ENCODE measurements at places on chromosomes 2 and 18.

GRCh38 chr2:48415836-48416515, 114.0 kb upstream of the STON1 start:
- peak; percentile 13 for DNase-seq

DNA sequence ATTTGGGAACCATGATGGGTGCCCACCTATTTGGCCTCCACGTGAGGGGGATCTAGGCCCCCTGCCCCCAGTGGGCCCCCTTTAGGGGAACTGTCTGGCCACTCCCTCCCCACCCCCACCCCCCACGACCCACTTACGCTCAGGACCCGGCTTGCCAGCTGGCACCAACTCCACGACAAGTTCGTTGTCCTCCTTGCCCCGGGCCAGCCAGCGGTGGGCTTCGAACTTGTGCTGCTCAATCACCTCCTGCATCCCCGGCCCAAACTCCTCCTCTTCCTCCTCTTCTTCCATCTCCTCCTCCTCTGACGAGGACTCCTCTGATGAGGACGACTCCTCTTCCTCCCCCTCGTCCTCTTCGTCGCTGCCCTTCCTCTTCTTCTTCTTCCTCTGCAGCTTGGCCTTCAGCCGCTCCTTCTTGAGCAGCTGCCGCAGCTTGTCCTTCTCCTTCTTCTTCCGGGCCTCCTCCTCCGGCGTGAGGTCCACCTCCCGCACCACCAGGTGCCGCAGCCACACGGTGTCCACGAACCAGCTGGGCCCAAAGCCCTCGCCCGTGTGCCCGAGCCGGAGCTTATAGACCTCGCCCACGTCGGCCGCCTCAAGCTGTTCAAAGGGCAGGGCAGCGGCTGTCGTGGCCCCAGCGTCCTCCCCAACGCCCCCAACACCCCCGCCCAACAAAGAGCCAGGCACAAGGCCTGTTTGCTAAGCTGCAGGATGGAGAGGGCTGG, 96.9 kb downstream of the LOXHD1 start:
- DNase-seq, result no peak

DNA sequence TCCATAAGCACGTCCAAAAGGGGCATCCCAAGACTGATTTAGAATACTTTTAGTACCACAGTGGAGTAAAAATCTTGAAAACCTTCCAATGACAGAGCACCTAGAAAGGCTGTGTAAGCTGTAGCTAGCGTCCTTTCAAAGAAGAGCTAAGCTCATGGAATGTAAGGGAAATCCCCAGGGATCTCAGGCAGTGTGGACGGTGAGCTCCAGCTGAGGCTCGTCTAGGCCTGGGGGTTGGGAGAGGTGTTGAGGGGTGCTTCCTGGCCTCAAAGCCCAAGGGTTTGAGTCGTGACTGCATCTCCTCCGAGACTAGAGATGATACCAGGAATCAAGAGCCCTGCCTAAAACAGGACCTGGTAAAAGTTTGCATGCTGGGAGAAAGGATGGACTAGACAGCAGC, 7.6 kb downstream of the CTIF start:
- no peak for DNase-seq

DNA sequence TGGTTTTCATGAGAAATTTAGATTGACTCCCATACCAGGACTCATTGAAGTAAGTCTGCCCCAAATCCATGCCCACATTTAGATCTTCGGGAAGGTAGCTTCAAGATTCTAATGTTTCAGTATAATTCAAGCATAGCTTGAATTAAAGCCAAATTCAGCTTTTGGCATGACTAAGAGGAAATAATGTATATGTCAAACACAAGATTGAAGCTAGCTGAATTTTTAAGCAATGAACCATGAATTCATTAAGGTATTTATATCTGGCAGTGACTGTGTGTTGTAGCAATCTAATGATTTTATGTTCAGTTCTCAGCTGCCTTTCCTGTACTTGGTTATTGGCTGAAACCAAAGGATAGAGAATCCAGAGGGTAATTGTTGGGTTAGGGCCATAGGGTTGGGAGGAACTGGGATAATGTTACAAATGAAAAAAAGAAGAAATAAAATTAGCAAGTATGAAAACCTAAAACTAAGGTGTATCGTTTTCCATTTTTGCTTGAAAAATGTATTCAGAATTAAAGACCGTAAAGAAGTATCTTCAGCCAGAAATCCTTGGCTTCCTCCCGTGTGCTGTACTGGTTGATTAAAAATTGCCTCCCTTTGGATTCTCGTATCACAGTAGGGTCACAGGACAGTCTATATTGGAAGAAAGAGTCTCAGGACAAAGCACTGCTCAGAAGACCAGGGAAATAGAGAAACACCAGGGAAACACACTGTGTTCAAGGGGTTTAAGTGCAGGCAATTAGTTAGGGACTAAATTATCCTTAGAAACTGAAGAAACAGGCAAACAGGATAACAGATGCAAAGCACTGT, 119.0 kb upstream of the FN1 start:
- no peak for DNase-seq

DNA sequence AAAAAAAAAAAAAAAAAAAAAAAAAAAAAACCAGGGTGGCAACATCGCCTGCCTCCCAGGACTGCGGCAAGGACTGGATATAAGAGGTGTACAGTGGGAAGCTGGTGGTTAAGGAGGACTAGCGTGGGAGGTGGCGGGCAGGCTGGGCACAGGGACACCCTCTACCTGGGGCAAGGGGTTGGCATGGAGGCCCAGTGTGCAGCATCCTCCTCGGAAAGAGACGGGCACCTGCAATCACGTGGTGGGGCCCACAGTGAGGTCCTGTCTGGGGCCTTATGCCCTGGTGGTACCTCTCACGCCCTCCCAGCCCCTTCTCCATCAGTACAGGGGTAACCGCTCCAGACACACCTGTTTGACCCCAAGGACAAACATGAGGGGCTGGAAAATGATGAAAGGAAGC, 27.9 kb downstream of the PXDN start:
- DNase-seq, result no peak

- DNase-seq, result no peak
Measured at GRCh38 chr2:26811791-26812694, 26.2 kb downstream of the CENPA start.

- no peak for DNase-seq
Measured at GRCh38 chr2:60440079-60440766, 113.2 kb downstream of the BCL11A start.

- DNase-seq, result no peak
Measured at GRCh38 chr2:54204476-54204875, 51.6 kb downstream of the TSPYL6 start.

DNA sequence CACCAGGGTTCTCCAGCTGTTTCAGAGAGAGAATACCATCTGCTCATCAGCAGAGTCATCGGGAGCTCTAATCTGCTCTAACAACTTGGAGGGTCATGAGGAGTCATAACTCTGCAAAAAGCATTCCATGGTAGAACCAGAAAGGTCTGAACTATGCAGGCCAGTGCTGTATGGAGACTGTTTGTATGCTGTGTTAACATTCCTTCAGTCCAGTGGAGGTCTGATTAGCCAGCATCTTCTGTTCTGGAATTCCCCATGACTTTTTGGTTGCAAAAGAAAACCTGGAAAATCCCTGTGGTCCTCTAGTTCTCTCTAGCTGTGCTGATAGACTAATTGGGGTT, 9.4 kb upstream of the ITGB6 start:
- no peak for DNase-seq

GRCh38 chr2:70922235-70923234, 13.2 kb upstream of the ATP6V1B1 start:
- DNase-seq, result no peak

DNA sequence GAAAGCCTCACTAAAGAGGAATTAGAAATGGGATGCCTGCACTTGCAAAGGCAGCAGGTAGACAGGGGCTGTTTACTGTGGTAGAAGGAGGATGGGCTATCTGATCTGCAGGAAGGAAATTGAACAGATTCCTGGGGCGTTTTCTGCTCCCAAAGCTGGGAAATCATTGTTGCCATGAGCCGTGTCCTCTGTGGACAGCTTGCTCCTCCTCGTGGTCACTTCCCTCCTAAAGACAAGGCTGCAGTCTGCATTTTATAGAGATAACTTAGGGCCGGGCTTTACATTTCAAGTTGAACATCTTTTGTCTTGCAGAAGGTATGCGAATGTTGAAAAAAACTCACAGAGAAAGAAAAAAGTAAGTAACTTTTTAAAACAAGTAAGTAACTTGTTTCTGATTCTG, 50.9 kb downstream of the DCDC2C start:
- no peak for DNase-seq

DNA sequence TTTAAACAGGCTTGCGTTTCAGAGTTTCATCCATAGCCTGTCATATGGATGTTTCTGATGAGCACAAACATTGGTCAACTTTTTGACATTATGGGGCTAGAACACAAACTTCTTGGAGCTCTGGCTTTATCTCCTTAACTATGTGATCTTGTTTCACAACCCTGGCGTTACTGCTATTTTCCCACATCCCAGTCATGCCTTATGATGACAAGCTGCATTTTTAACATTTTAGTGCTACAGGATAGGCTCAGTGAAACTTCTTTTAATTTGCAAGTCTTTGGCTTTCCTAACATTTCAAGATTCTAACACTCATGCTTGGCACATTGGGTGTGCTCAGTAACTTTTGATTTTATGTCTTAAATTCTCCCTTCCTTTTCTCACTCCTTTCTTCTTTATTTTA, 21.0 kb upstream of the PDE1A start:
- no peak for DNase-seq

DNA sequence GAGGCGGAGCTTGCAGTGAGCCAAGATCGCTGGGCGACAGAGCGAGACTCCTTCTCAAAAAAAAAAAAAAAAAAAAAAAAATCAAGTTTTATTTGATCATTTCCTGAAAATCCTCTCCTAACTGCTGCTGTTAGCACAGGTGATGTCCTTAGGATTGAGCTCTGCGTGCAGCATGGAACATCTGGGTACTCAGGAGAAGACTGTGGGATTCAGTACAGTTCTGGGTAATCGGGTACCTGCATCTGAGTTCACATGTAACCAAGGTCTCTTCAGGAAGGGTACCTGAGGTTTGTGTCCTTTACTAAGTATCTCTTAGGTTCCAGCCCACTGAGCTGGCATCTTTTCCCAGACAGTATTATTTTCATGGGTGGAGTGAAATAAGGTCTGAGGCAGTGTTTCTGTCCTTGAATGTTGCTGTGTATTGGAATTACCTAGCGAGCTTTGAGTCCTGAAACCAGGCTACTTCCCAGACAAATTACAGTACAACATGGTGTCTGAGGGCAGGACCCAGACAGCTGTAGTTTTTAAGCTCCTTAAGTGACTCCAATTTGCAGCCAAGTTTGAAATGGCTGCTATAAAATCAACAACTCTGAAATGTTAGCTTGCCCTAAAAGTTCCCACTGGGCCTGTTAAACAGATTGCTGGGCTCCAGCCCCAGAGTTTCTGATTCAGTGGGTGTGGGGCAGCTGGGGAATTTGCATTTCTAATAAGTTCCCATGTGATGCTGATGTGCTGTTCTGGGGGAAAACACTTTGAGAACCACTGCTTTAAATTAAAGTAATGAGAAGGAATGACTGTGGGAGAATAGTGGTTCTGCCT, 120.5 kb downstream of the PMAIP1 start:
- no peak for DNase-seq

- no peak for DNase-seq
Measured at GRCh38 chr2:111157071-111157661, 36.5 kb downstream of the BCL2L11 start.

- DNase-seq, result no peak
Measured at GRCh38 chr2:163735685-163736432, at the start of gene FIGN. TSS of gene FIGN (minus strand) at chr2:163736008. CDS start at chr2:163734927, 1,081 bp downstream.

- no peak for DNase-seq
Measured at GRCh38 chr2:71043531-71044407, 24.7 kb upstream of the NAGK start.

DNA sequence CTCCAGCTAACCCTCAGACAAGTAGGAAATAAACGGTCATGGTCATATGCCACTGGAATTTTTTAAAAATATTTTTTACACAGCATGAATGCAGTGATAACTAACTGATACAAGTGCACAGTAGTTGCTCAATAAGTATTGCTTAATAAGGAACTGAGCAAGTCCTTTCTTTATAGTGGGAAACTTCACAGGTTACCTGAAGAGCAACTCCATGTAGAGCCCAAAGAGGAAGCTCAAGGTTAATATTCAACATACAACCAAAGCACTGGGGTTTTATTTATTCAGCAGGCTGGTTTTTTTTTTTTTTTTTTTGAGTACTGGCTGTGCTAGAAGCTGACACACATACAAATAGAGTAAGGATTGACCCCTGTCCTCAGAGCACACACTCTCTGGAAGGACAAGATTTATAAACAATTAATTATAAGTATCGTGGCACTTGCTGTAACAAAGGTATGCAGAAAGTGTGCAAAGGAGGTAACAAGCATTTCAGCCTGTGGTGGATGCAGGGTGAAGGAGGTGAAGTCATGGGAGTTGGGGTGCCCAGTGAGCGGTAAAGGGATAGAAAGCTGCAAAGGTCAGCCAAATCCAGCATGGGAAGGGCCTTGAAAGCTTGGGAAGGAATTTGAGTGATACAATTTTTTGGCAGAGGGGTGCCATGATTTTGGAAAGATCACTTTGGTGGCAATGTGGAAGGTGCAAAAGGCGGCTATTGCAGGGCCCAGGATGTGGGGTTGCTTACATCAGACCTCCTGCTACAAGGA, 52.7 kb downstream of the ATOH8 start:
- DNase-seq, result no peak

DNA sequence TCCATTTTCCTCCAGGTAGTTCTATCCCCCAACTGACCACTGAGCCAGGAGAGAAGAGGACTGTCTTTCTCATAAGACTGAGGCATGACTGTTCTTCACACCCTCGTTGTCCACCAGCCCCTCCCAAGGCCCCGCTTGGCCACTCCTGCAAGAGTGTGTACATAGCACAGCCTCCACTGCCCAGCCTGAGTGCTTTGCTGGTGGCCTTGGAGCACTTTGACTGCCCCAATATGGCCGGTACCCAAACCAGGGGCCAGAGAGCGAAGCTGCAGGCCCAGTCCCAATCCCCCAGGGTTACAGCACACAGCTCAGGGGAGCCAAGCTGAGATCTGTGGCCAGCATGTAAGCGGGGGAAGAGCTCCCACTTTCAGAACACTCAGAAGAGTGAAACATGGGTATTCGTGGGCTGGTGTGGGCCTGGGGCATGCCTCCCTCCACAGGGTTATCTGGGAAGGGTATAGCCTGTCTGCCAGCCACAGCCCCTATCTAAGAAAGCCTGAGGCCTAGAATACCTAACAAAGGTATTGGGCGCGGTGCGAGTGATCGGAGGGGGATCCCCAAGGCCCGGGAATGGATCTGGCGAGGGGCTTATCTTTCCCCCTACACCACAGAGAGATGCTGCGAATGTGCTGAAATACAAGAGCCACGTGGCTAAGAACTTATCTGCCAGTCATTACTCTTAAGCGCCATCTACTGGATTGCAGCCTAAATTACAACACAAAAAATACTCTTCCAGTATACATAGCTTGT, 163.8 kb downstream of the WDPCP start:
- DNase-seq, result no peak

- no peak for DNase-seq
Measured at GRCh38 chr2:240635121-240635997, 10.1 kb downstream of the GPR35 start.

- no peak for DNase-seq
Measured at GRCh38 chr2:230178546-230179485, 41.0 kb downstream of the SP110 start.

GRCh38 chr2:75317316-75317715, 118.0 kb upstream of the TACR1 start:
- no peak for DNase-seq
